AG04449 (cell line): ENCODE measurements at places on chromosomes 12 and 14.

DNA sequence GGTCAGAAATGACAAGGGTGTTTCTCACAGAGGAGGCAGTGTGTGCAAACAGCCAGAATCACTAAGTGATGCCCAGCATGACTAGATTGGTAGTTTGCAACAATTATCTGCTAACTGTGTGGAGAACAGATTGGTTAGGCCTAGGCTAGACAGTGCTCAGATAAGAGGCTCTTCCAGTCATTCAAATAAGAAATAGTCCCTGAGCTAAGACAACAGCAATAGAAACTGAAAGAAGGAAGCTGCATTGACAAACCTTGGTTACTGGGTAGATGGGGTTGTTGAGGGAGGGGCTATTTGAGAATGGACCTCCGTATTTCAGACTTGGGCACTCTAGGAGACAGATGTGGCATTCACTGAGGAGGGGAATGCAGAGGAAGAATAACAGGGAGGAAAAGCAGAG lies 255.0 kb upstream of the NPAS3 start:
- no peak for DNase-seq

GRCh38 chr12:129559776-129560175 lies 344.0 kb downstream of the TMEM132D start:
- DNase-seq = no peak

DNA sequence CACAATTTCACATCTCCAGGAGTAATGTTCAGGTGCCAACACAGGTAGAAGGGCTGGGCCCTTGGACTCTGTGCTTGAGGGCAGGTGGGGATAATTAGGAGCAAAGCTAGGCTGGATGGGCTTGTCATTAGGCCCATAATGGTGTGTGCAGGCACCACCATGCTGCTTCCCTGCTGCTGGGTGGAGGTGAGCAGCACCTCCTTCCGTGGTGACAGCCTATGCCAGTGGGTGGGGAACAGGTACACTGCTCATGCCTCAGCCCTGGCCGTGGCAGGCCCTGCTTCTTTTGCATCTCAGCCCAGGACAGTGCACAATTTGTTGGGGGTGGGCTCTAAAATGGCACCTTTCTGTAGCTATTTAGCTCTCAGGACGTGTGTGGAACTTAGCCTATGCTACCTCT lies 955.5 kb downstream of the TMTC2 start:
- no peak for DNase-seq

- no peak for DNase-seq
These were observed 1.0 kb downstream of the FGFR1OP2 start for GRCh38 chr12:26939192-26939832.

DNA sequence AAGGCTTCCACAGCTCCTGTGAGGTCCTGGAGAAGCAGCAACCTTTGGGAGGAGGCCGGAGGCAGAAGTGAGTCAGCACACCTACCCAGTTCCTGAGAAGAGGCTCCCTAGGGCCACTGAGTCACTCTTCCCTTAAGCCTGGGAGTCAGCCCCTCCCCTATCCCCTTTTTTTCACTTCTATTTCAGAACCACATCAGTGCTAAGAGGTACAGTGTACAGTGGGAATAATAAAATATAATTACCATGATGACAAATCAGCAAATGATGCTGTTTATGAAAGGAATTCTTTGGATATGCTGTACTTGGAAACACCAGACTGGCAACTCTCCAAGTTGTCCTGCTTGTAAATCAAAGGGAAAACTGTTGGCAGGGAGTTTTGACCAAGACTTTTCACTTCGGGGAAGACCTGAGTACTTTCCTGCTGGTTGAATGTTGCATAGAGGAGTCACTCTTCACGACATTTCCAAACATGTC lies 7.8 kb upstream of the TBPL2 start:
- DNase-seq = peak; percentile 83

DNA sequence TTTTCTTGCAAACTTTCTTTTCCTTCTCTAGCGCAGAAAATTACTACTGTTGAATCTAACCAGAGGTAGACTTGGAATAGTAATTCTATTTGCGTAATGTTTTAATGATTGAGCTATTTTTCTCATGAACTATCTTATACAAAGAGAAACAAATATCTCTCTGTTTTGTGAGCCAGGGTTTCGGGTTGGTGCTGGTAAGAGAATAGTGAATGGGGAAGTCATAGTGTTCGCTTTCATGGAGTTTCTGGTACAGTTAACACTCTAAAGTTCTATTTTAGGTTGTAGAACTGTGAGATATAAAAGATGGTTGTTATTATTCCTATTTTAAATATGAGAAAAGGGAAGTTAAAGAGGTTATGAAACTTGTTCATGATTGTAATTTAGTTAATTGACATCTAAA lies 6.6 kb downstream of the CLEC1B start:
- DNase-seq = no peak

- no peak for DNase-seq
These were observed 27.2 kb downstream of the ELK3 start for GRCh38 chr12:96221391-96221790.

DNA sequence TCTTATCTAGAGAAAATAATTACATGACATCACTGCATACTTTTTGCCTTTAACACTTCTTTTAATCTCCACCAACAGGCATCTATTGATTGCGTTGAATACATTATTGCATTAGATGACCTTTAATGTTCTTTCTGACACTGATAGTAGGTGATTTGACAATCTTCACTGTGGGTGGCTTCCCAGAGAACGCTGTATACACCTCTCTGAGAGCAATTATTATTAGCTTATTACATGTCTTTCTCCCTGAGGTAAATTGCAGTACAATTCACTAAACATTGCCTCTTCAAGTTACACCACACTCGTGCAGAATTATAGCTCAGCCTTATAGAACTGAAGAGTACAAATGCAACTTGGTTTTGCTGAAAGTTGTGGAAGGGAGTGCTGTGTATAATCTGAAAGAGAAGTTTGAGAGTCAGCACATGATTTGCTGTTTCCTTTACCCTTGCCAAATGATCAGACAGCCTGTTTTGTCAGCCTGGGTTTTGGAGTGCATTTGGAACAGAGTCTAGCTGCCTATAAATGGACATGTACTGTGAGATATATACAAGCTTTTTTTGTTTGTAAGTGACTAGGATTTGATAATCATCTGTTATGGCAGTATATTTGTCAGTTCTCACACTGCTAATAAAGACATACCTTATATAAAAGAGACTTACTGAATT lies 369.2 kb downstream of the CCER1 start:
- DNase-seq = no peak
